ENCODE measurements at places on chromosomes 6 and 20.

DNA sequence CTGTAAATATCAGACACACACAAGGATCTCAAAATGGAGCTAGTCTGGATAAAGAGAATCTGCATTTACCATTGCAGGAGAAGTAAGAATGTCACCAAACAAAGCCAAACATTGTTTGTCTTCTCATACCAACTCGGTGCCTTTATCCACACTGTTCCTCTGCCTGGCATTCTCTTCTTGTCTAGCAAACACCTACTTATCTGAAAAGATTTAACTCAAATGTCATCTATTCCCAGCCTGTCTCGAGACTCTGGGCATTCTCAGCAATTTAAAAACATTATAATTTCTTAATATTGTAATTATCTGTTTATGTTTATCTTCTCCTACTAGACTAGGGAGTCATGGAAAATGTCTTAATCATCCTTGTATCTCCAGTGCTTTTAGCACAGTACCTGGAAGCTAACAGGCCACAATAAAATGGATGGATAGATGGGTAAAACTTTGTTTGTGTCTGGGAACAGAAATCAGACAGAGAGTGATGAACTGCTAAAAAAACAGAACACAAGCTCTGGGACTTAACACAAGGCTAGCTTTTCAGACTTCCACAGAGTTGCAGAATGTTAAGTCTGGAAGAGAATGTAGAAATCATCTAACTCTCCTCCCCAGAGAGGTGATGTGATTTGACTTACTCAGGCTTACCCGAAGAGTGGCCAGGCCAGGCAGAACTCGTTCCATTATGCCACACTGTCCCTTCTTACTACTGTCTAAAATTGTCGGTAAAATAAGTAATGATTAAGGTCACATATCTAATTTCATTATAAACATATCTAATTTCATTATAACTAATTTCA, 42.3 kb upstream of the FAM83C start:
- no peak for DNase-seq

- DNase-seq = no peak
Observed at GRCh38 chr6:138596591-138596990, 97.3 kb upstream of the NHSL1 start.

GRCh38 chr20:1242530-1242929, 16.7 kb downstream of the RAD21L1 start:
- no peak for DNase-seq

GRCh38 chr20:42098418-42098817, 480.2 kb upstream of the CHD6 start:
- DNase-seq = no peak

GRCh38 chr6:107561306-107561705, 71.4 kb downstream of the SOBP start:
- peak; percentile 79 for DNase-seq

DNA sequence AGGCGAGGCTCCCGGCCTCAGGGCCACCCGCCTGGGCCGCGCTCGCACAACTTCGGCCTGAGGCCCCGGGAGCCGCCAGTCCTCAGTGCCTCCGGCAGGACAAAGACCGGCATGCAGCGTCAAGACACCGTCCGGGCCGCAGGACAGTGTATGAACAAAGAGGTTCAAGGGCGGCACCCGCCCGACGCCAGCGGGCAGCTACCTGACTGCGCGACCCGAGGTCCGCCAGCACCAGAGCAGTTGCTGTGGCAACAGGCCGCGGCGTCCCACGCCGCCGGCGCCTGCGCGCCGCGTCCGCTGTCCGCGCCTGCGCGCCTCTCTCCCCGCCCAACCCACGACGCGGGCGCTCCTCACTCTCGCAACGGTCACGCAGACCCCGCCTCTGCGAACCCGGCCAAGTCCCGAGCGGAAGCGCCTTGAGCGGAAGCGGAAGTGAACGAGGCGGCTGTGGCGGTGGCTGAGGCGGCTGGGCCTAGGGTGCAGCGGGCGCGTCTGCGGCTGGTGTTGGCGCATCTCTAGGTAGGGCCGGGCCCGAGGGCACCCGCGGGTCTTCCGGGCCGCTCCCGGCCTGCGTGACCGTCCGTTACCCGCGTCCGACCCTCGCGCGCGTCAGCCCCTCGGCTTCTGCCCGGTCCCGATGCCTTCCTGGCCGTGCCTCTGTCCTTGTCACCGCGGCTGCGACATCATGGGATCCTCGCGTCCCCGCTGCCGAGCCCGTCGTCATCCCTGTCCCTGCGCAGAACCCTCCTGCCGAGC, at the start of gene FAM120B:
TSS of gene FAM120B (plus strand) at position 435 of the 756 bp plus-strand sequence. CDS start 10,633 bp downstream, outside the sequence.
- peak; percentile 97 for DNase-seq

- no peak for DNase-seq
Observed at GRCh38 chr6:83827050-83827449, 26.1 kb upstream of the RIPPLY2 start.

GRCh38 chr6:65943051-65943450, 236.0 kb upstream of the EYS start:
- no peak for DNase-seq

DNA sequence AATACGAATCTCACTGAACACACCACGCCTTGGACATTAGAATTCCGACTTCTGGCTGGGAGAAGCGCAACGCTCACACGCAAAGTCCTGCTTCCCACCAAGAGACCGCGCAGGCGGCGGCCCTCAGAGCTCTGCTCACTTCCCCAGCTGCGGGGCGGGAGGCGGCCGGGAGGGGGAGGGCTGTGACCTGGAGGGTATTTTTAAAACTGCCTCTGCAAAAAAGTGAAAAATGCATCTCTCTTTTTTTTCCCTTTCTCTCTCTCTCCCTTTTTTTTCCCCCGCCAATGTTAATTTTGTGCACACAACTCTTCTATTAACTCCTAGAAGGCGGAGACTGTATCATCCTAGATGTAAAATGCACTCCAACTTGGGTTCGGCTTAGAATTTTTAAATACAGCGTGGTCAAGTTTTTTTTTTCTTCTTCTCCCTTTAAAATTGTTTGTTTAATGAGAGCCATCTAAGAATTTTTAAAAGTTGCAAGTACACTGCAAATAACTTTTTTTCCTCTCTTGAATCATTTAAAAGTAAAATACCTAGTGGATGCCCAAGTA, 66.4 kb downstream of the STX11 start:
- no peak for DNase-seq

DNA sequence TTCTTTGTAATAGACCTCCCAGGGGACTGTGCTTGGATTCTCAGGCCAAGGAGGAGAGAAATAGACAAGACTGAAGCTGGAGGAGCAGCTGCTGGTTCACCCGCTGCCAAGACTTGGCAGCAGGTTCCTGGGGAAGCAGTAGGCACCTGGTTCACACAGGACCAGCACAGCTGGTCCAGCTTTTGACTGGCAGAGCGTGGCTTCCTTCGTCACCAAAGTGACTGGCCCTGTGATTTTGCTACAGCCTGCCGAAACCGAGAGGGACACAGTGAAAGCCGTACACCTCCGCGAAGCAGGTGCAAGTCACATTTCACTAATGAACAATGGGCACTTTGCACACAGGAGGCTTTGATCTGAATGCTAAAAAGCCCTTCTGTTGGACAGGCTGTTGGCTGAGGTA, 199.0 kb downstream of the RNF144B start:
- DNase-seq = no peak

DNA sequence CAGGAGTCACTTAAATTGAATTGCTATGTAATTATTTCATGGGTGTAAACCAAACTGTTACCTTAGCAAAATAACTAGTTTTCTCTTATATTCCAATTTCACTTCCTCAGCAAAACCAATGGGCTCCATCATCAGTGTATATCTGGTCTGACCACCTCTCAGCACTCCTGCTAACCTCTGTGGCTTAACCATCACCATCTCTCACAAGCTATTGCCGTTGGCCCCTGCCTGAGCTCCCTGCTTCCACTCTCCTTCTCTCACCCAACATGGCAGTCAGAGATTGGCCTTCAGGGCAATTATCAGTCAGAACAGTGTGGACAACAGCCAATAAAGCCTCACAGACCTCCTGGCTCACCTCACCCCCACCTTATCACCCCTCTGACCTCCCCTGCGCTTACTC, 124.0 kb downstream of the CARMIL1 start:
- no peak for DNase-seq

GRCh38 chr6:87151781-87152525, 3.4 kb upstream of the ZNF292 start:
- peak; percentile 83 for DNase-seq

DNA sequence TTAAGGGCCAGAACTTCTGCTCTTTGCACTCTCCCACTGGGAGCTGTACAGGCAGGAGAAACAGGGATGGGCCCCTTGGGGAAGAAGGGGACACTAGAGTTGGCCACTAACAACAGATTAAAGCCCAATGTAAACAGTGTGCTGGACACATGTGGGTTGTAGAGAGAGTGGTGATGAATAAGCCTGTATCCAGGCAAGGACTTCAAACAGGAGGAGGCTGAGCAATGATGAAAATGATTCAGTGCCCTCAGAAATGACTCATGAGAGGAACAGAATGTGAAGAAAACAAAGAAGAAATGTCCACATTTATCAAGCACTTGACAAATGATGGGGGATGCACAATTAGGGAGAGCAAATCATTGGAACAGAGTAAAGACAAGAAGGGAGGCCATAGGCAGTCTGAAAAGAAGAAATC, 242.3 kb downstream of the TBX18 start:
- no peak for DNase-seq

DNA sequence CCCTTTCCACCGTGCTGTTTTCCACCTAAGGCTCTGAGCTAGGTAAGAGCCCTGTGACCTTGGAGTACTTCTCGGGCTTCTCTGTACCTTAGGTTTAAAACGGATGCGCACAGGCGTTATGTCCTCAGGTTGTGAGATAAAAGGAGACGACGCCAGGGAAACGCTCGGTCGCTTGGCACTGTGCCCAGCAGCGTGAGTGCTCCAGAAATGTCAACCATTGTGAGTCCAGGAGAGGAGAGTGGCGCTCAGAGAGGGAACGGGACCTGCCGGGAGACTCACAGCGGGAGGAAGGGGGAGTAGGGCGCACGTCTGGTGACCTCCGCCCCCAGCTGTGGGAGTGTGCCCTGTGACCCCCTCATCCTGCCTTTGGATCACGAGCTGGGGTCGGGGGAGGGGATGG, 33.8 kb upstream of the SCRT2 start:
- DNase-seq = peak; percentile 47

DNA sequence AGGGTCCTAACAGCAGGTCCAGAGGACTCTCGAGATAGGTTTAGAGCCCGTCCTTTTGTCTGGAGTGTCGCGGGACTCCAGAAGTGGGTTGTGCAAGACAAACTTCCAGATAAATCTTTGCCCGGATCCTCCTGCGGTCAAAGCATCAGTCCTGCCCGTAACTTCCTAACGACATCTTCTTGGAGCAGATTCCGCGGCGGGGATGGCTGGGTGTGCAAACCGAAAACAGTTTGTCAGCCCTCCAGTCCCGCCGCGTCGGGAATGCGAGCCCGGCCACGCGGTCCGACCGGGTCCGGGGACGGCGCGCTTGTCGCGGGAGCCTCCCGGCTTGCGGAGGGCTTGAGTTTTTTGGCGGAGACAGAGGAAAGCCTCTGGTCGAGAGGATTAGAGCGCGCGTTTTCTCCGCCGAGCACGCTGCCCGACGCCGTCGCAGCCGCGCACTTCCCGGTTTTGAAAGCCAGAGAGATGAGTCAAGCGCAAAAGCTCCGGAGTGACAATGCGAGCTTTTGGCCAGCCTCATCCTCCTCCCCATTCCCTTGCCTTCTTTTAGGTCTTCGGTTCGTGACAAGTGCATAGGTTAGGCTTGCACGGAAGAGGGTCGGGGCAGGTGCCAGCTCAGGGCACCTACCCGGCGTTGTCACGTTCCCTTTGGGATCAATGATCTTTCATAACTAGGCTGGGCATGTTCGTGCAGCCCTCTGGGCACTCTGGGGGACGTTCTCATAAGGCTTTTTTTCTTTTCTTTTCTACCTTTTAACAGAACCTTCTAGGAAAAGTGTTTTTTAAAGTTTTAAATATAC, 91.3 kb upstream of the PRDM1 start:
- DNase-seq = no peak

GRCh38 chr6:149474108-149474935, 10.5 kb downstream of the ZC3H12D start:
- DNase-seq = no peak

- DNase-seq = no peak
Observed at GRCh38 chr20:33250666-33251065, 14.9 kb downstream of the BPIFA1 start.

- DNase-seq = no peak
Observed at GRCh38 chr20:43821795-43822194, 92.9 kb upstream of the TOX2 start.

- DNase-seq = no peak
Observed at GRCh38 chr20:13765299-13765698, 19.4 kb downstream of the ESF1 start.

- DNase-seq = no peak
Observed at GRCh38 chr6:153092082-153093013, 38.7 kb downstream of the RGS17 start.

GRCh38 chr6:14966906-14967711, 278.8 kb upstream of the JARID2 start:
- no peak for DNase-seq

- DNase-seq = no peak
Observed at GRCh38 chr6:140043357-140043756, 668.9 kb upstream of the CITED2 start.

DNA sequence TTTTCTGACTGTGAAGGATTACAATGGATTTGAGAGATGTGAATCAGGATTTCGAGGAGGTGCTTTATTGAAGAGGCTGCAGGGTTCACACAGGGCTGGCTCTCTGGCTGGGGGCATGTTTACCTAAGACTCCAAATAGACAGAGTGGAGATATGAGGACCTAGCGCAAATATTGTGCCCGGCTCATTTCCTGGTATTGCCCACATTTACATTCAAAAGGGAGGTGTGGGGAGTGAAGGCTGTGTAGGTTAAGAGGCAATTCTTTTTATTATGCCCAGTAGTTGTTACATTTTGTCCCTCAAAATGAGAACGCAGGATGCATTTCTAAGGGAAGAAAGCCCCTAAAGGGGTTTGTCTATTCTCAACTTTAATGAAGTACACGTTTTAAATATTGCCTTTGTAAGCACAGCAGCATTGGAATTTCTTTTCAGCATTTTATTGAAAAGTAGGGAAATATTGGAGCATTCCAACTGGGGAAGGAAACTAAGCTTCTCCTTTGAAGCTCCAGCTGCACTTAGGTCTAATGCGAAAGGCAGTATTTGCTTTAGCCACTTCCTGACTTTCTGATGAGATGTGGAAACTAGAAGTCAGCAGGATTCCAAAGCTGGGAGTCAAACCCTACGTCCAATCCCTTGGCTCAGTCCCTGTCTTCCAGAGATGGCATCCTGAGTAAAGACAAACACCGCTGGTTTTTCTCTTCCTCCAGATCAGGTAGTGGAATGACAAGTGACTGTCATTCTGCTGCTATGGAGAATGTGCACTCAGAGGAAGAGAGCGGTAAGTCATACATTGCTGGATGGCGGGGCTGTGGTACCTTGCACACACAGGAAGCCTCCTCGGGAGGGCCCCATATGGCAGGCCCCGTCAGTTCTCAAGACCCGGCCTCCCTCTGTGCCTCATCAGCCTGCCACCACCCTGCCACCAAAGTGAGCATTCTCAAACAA, 70.7 kb downstream of the MYB start:
- no peak for DNase-seq

GRCh38 chr20:46126440-46127056, 8.4 kb downstream of the CD40 start:
- no peak for DNase-seq

- DNase-seq = no peak
Observed at GRCh38 chr6:61909486-61909885, 376.5 kb downstream of the KHDRBS2 start.

- no peak for DNase-seq
Observed at GRCh38 chr6:39088331-39088730, 26.7 kb downstream of the SAYSD1 start.
